ENCODE measurements at places on chromosomes 11 and 22. TPM values are rescaled to one million over a fixed set of nuclear protein-coding genes. Genes with fewer than 3 reads are reported as not detected.

Gene CLMP
- total RNA-seq, result 103 TPM

Gene DGCR6
- 2.2 TPM for total RNA-seq

Gene CFAP300
- total RNA-seq, result 7.9 TPM

Gene GGTLC3
- not detected for total RNA-seq

Gene CCDC157
- total RNA-seq, result 2.5 TPM

Gene VWCE
- total RNA-seq, result 0.11 TPM

Gene CRYAB
- total RNA-seq, result 6.0 TPM

Gene ZNF215
- 10.4 TPM for total RNA-seq

Gene CATSPER1
- total RNA-seq, result under 0.01 TPM

Gene OR52I1
- not detected for total RNA-seq

Gene C11orf65
- total RNA-seq, result 1.5 TPM

Gene PLA2G3
- total RNA-seq, result 0.33 TPM

Gene ACTN3
- total RNA-seq, result under 0.01 TPM

Gene DGCR8
- 32.9 TPM for total RNA-seq

Gene CARD18
- total RNA-seq, result not detected

Data from uterine smooth muscle cell (primary cell).